ENCODE measurements at places on chromosomes 16 and 17.

DNA sequence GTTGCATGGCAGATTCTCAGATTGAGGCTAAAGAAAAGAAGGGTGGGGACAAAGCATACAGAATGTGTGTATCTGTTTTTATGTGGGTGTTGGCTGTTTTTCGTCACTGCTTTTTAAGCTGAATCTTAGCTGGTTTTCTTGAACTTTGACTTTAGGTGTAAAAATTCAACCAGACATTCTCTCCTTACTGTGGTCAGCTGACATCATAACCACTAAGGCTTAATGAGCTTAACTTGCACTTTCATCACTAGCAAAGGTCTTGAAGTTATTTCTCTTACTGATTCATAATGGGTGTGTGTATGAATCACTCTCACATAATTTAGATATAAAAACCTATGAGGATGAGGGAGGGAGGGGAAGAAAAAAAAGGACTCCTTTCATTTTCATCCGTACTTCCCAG, 4.0 kb upstream of the CDC6 start:
- DNase-seq, result peak; percentile 94

GRCh38 chr17:73861543-73861942, 217.3 kb upstream of the SDK2 start:
- DNase-seq, result no peak

- DNase-seq, result no peak
These were observed 190.3 kb upstream of the ANKFN1 start for GRCh38 chr17:55962951-55963401.

DNA sequence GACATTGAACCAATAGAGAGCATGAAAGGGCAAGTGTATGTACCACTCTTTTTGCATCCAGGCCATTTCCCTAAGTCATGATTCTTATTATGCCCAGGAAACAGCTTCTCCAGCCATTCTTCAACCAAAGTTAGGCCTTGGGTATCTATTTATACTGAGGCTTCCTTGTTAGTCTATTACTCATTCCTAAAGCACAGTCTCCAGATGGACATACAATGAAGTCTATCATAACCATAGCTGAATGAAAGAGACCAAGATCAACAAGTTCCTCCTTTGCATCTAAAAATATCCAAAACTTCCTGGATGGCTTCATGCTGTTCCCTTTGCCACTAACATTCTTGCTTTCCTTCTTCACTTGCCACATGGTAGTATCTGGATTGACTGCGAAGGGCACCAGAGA, 265.9 kb downstream of the CDH8 start:
- no peak for DNase-seq

DNA sequence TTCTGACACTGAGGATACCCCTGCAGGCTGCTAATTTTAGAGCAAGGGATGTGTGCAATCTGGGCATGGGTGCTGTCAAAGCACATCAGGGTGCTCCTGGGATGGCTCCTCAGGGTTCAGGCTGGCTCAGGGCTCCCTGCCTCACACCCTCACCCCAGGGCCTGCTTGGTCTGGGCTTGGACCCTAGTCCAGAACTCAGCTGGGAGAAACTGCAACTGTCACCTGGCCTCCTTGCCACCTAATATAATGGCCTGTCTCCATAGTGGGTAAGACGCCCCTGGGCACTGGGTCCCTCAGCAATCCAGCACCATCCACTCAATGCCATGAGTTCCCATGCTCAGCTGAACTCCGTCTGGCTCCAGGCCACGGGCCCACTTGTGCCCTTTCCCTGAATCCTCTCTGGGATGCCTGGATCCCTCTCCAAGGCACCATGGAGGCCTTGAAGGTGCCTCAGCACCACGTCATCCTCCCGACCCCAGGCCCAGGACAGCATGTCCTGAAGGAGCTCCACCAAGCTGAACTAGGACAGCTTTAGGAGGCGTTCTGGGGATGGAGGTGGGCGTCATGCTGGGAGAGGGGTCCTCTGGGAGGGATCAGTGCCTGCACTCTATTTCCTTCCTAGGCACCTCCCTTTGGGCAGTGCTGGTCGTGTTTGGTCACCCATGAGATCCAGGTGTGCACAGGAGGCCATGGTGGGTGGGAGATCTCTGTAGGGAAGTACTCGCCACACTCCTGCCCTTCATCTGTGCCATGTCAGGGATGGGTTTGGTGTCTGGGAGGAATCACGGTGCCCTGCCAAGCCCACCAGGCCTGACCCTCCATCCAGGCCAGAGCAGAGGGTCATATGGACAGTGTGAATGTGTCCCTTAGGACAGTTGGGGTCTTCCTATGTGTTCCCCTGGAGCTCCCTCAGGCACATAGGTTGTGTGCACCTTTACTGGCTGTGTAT, 1688.4 kb downstream of the TP53TG3F start:
- no peak for DNase-seq

DNA sequence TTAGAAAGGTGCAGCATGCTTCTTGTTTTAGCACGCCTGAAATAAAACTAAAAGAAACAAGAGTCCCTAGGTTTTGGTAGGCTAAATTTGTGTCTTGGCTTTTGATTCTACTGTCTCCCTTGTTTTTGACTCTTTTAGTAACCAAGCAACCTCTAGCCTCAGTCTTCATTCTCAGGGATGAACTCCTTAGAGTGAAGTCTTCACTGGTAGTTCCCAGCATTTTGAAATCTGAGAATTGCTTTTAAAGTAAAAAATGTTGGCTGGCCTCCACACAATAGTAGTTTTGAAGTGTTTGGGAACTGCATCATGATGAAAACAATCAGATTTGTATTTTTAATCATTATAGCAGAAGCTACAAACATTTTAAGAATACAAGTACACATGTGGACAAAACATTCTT, 6.1 kb upstream of the CDR2 start:
- no peak for DNase-seq

GRCh38 chr17:44751806-44752205, 7.0 kb upstream of the ADAM11 start:
- DNase-seq, result no peak

DNA sequence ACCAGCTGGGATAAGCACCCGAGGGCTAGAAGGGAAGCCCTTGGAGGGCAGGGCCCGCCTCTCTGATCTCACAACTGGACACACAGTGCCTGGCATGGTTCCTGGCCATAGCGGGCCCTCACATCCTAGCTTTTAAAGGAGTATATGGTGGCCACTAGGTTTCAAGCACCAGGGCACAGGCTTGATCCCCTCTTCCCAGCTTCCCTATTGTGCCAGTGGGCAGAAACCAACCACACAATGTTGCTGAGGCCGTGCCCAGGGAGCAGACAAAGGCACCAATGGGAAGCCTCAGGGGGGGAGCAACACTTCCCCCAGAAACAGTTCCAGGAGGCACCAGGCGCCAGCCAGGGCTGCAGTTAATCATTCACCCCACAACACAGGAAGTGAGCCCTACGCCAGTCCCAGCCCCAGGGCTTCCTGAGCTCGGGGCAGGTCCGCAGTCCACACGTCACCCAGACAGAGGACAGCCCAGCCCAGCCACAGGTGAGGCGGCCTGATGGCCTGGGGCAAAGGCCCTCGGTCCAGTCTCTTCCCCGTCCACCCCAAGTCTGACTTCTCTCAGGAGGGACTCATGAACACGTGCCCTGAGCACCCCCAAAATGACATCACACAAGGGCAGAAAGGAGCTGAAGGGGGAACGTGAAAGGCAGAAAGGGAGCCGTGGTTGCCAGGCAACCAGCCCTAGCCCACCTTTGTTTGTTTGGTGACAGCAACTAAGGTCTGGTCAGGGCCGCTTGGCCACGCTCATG, 12.8 kb downstream of the SMIM5 start:
- DNase-seq, result peak; percentile 77

Measured in RWPE1 (cell line).